ENCODE measurements at places on chromosomes 13 and 19. TPM values are rescaled to one million over a fixed set of nuclear protein-coding genes. Genes with fewer than 3 reads are reported as not detected.

Gene TEX101
- not detected for total RNA-seq

Gene C13orf42
- total RNA-seq, result not detected

Gene CD79A
- 0.81 TPM for total RNA-seq

Gene FCGBP
- total RNA-seq, result 14.8 TPM

Gene ZNF208
- total RNA-seq, result not detected

GRCh38 chr13:23867027-23867491, 22.1 kb downstream of the MIPEP start:
- no peak for DNase-seq

- no peak for DNase-seq
These were observed 44.1 kb downstream of the INSR start for GRCh38 chr19:7250057-7250596.

- peak; percentile 23 for DNase-seq
These were observed 1.3 kb downstream of the EXOSC8 start for GRCh38 chr13:37001921-37002250.

- peak; percentile 43 for DNase-seq
These were observed 72.4 kb upstream of the TSC22D1 start for GRCh38 chr13:44648392-44649103.

DNA sequence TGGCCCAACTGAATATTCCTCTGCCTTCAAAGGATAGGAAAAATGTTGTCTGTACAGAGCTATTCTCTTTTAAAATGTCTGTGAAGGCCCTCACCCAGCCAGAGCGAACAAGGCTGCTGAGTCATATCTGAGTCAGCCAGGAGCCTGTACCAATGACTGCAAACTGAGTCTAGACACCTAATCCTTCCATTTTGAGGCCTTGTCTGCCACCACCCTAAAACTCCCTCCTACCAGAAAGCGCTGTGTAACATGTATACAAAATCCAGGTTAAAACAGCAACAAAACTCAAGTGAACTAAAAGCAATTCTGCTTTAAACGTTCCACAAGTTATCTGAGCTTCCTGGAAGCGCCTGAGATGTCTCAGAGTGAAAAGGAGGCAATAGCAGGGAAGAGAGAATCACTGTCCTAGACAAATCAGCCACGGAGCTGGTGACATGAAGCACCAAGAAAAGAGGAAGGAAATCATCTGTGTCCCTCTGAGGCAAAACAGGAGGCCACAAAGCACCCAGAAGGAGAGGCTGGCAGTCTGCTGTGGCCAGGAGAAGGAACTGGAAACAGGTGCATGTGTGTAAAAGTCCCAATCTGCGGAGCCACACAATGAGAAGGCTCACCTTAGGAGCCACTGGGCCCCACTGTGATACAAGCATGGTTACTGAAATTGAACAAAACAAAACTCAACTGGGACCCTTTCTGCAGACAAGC, 10.2 kb downstream of the DHRS12 start:
- DNase-seq, result peak; percentile 32

- no peak for DNase-seq
These were observed 123.8 kb downstream of the NDFIP2 start for GRCh38 chr13:79604752-79605151.

GRCh38 chr13:90321281-90321931, 1026.1 kb upstream of the MIR17HG start:
- DNase-seq, result no peak

DNA sequence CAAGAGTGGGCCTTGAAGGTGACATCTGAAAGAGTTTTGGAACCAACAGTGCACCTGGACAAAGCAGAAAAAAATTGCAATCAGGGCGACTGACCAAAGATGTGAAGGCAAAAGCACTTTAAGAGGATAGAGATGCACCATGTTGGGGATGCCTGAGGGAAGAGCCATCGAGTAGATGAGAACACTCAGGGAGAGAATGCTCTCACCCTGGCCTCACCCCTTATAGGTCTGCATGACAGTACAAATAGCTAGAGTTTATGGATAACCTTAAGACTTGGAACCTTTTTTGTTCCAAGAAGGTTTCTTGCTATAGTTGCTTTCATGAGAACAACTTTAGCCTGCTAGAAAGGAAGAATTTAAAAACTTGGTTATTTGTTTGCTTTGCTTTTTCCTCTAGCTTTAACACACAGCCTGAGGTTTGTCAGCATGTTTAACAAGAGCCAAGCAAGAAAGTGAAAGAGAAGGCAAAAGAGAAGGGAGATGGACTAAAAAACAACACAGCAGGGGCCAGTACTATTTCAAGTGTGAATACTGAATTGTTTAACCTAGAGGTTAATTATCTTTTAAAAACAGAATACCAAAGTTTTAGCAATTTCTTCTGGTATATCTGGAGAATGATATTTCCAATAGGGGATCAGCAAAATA, 418.9 kb downstream of the DIAPH3 start:
- DNase-seq, result no peak

GRCh38 chr19:31312677-31313244, 36.5 kb downstream of the TSHZ3 start:
- DNase-seq, result no peak

DNA sequence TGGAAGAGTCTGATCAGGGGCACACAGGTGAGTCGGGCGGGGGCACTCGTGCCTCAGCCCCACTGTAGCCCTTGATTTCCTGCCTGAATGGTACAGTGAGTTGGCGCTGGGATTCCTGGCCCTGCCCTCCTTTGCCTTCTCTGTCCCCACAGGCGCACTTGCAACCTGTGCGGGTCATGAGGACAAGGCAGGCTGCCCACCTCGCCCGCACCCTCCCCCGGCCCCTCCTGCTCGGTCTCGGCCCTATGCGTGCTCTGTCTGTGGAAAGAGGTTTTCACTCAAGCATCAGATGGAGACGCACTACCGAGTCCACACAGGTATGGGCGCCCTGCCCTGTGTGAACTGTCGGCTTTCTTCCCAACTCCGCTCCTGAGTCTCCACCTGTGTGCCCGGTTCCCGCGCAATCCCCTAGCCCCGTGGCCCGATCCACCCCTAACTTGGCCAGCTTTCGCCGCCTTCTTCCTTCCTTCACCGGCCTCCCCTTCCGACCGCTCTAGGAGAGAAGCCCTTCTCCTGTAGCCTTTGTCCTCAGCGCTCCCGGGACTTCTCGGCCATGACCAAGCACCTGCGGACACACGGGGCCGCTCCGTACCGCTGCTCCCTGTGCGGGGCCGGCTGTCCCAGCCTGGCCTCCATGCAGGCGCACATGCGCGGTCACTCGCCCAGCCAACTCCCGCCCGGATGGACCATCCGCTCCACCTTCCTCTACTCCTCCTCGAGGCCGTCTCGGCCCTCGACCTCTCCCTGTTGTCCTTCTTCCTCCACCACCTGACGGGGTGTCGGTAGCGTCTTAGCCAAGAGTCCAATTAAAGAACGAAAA, 1.6 kb upstream of the KMT2B start:
- DNase-seq, result peak; percentile 59

GRCh38 chr13:37366044-37366770, 232.4 kb downstream of the POSTN start:
- DNase-seq, result no peak

DNA sequence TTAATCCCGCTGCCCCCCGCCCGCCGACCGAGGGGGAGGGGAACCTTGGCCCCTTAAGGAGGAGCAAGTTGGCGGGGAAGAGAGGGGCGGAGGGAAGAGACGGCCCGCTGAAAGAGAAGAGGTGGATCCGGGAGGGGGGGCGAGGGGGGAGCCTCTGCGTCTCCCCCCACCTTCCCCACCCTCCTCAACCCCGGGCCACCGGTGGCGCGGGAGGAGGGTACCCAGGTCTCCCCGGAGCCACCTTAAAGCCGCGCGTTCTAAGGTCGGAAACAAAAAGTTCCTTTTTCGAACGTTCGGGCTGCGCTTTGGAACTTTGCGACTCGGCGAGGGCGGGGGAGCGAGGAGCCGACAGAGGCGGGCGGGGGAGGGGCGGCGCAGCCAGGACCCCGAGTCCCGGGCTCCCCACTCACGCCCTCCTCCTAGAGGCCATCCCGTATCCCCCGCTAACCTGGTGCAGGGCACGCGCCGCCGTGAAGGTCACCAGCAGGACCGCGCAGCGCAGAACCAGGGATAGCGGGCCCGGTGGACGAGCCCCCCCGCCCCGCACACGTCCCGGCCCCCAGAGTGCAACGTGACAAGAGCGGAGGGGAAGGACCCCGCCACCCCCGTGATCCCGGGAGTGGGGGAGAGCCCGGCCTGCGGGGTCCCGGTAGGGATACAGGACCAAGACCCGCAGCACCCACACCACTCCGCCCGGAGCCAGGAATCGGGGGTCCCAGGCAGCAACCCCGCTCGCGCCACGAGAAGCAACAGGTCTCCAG, 659 bp downstream of the ERF start:
- DNase-seq, result peak; percentile 85

- no peak for DNase-seq
These were observed 9.0 kb upstream of the SBK3 start for GRCh38 chr19:55554302-55554701.

Data from HT-29 (cell line).